Mesenchymal stem cell (in vitro differentiated cells and primary cell): ENCODE measurements at places on chromosomes 6 and 20.

- DNase-seq: no peak
These were observed 226.7 kb downstream of the MEI4 start for GRCh38 chr6:77879527-77879926.

- peak; percentile 22 for DNase-seq
These were observed 31.2 kb upstream of the RALGAPA2 start for GRCh38 chr20:20743511-20744169.

DNA sequence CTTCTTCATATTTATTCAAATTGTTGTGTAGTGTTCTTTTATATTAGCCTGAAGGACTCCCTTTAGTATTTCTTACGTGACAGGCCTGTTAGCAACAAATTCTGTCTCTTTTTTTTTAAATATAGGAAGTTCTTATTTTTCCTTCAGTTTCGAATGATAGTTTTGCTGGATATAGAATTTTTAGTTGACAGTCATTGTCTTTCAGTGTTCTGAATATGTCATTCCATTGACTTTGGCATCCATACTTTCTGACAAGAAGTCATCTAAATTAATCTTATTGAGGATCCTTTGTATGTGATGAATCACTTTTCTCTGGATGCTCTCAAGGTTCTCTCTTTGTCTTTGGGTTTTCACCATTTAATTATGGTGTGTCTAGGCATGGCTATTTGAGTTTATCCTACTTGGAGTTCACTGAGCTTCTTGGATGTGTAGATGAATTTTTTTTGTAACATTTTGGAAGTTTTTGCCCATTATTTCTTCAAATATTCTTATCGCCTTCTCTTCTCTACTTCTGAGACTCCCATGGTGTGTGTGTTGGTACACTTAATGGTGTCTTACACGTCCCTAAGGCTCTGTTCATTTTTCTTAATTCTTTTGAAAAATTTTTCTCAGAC lies 82.5 kb upstream of the GTSF1L start:
- DNase-seq: no peak

DNA sequence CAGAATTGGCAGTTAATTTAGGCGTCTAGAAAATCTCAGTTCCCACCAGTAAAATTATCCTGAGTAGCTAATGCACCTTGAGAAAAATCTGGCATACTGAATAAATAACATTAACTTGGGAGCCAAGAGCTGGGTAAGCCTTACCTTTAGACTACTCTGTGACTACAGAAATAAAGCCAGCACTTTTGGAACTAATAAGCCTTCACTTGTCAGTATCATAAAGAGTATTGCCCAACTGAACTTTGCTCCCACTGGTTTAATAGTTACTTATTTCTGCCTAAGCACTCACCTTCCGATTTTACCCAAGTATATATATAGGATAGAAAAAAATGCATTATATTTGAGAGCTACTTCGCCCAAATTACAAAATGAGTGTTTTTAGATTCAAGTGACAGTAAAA lies 10.7 kb downstream of the FAM8A1 start:
- DNase-seq: no peak

DNA sequence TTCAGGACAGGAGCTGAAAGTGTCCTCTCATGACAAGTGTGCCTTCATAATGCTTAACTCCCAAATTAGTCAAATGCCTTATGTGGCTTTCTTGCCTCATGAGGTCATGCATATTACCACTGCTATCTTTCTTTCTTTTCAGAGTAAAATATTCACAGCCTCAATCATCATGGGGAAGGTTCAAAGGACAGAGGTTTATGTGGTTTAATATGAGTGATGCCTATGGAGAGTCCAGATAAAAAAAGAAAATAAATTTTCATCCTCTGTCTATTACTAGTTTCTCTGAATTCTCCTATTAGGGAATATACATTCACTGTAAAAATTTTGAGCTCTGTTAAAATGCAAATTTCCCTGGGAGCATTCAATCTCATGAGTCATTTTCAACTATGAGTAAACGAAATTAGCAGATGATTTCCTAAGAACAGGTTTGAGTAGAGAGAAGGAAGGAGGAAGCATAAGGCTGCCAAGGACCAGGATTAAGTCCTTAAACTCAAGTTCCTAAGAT lies 396.9 kb upstream of the ADGRB3 start:
- DNase-seq: peak; percentile 62

GRCh38 chr6:81774542-81774941 lies 22.1 kb upstream of the TENT5A start:
- DNase-seq: no peak

GRCh38 chr6:7252390-7252789 lies 60.6 kb downstream of the SSR1 start:
- no peak for DNase-seq

- no peak for DNase-seq
These were observed 2.9 kb downstream of the UBR2 start for GRCh38 chr6:42566614-42567208.

DNA sequence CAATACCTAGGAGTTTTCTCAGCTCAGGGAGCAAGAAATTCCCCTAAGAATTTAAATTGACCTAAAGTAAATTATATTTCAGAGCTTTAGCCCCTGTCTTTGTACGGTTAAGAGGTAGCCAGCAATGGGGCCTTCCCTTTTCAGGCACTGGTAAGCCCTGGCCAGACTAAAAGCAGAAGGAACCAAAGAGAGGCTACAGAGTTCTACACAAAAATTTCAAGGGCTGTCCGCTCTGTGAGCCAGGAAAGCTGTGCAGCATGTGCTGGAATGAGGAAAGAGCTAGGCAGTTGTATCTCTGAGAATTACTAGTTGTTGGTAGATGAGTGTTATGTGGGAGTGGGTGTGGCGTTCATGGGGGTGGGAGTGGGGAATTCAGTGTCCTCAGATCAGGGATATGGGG lies 96.3 kb upstream of the MAFB start:
- no peak for DNase-seq

DNA sequence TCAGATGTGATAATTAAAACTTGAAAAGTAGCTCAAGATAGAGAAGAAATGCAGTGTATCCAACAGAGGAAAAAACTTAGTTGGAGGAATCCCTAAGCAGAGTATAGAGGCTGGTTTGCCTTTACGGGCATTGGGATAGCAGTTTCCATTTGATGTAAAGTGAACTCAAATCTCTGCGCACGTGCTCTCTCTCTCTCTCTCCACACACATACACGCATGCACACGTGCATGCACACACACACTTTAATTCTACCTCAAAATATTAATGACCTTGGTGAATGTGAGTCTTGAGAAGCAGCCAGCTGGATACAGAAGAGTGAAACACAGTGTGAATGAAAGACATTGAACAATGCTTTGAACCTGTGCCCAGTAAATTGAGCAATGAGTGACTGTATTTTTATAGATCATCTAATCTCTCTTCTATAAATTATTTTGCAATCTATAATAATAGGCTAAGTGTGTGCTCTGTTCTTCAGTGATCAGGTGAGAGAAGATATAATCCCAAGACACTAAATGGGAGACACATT lies 247.7 kb upstream of the FAM83B start:
- DNase-seq: no peak

DNA sequence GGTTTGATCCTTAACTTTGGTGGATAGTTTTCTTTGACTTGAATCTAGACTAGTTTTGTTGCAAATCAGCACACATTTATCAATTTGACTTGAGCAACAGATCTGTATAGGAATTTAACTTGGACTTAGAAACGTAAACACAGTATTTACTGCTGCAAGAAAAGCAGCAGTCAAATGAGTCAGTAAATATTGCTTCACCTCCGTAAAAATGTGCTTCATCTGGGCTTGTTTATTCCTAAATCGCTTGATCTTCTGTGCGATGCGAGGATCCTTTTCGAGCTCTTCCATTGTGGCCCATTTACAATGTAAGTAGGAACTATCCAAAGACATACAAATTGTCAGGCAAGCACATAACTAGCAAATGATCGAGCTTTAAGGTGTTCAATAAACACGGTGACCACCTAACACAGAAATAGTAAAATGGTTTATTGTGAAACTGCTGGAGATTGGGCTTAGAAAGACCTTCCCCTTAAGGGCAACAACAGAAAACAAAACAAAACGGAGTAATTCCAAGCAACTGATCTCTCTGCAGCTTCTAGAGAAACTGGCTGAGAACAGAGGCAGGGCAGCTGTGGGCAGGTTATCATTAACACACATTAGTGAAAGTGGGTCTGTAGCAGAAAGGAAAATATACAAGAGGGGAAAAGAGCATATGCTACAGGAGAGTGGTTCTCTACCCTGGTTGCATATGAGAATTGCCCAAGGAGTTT lies 120.8 kb downstream of the CHD6 start:
- DNase-seq: peak; percentile 86

- no peak for DNase-seq
These were observed 70.6 kb upstream of the F13A1 start for GRCh38 chr6:6390849-6391602.

DNA sequence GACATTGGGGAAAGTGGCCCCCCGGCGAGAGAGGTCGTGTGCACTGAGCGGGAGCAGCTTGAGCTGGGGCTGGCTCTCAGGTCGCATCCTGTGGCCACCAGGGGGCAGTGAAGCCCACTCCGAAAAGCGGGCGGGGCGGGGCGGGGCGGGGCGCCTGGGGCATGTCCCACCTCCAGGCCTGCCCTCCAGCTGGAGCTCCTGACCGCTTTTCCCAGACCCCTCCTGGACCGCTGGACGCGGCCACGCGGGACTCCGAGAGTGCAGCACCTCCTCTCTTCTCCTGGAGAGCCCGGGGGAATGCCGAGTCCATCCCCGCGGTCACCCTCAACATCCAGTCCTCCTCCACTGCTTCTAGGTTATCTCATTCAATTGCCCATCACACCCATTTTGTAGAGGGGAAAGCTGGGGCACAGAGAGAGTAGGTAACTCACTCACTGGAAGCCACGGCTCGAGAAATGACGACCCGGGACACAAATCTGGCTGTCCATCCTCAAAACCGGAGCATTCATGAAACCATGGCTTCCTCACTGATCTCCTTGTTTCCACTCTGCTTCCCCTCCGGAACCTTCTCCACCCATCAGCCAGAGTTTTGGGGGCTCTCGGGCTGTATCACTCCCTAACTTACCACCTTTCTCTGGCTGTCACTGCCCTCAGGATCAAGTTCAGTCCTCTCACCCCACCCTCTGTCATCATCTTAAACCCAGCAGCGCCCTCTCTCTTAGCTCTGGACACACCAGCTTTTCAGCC lies 24.1 kb downstream of the COX4I2 start:
- DNase-seq: peak; percentile 84

- DNase-seq: peak; percentile 86
These were observed 544 bp upstream of the TP53INP2 start for GRCh38 chr20:34703424-34704176.

DNA sequence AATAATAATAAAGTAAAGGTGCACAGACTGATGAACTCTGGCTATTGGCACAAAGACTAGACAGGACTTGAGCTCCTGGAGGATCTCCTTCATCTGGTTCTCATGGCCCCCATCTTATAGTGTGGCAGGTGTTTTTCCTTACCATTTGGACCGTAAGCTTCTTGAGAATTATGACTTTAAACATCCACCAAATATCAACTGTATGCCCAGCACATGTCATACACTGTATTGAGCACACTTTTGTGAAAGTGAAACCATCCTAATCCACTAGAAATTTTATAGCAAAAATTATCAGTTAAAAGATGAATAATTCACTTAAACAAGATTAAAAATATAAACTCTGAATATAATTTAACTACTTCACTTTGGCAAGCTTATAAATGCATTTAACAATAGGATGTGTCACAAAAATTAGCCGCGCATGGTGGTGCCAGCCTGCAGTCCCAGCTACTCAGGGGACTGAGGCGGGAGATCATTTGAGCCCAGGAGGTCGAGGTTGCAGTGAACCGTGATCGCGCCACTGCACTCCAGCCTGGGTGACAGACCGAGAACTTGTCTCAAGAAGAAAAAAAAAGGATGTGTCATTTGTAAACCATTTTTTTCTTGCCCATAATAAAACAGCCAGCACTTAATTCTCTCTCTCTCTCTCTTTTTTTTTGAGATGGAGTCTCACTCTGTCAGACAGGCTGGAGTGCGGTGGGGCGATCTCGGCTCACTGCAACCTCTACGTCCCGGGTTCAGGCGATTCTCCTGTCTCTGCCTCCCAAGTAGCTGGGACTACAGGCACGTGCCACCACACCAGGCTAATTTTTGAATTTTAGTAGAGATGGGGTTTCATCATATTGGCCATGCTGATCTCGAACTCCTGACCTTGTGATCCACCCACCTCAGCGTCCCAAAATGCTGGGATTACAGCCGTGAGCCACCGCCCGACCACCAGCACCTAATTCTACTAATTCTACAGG lies 9.1 kb downstream of the HIVEP2 start:
- DNase-seq: no peak

- no peak for DNase-seq
These were observed 9.6 kb upstream of the BLOC1S5 start for GRCh38 chr6:8073758-8074157.

GRCh38 chr20:15925376-15925775 lies 647.9 kb downstream of the KIF16B start:
- no peak for DNase-seq

DNA sequence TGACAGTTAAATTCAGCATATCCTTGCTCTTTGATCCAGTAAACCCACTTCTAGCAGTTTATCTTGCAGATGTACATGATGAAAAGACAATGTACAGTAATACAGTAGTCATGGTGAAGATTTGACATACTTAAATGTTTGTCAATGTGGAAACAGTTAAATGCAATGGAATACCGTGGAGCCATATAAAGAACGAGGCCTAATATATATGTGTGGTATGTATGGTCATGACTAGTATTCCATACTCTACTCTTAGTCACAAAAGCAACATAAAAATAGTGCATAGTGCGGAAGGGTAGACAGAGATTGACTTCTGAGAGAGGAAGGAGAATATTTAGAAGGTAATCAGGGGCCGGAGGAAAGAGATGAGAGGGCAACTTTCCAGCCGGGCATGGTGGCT lies 70.7 kb upstream of the ARMC2 start:
- DNase-seq: no peak

DNA sequence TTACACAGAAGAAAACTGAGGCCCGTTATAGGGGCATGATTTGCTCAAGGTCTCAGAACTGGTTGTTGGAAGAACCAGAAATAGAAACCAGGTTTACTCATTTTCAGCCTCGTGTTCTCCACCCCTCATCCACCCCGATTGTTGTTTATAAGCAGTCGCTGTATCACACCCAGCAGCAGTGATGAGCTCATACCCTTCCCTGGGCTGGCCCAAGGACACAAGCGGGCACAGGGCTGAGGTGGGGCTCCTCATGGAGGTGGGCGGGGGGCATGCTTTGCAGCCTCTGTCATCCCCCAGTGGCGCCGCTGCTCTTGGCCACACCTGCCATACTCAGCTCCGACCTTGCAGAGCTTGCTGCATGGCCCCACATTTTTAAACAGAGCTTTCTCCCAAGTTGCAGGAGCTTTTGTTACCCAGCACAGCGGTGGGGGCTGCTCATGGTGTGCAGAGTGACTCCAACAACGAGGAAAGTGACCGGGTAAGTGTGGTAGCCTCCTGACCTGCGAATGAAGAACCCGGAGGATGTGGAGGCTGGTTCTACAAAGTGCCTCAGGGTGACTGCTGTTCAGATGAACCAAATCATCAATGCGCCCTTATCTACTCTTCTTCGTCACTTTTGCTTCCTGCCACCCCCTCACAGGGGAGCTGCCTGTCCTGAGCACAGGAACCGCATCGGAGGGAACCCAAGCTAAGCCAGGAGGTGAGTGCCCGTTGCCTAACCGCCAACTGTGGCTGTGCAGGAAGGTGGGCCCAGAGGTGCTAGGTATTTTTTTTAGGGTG lies 43.6 kb upstream of the NKX2-2 start:
- DNase-seq: no peak
